ENCODE measurements at places on chromosomes 11 and 22. TPM values are rescaled to one million over a fixed set of nuclear protein-coding genes. Genes with fewer than 3 reads are reported as not detected.

The IPO7 gene
- 189 TPM for total RNA-seq

The BRD1 gene
- total RNA-seq, result 32.3 TPM

The PNPLA3 gene
- not detected for total RNA-seq

The LIPT2 gene
- total RNA-seq, result 3.2 TPM

The VPREB1 gene
- not detected for total RNA-seq

GRCh38 chr11:18397921-18398320, 3.6 kb downstream of the LDHA start:
- no peak for DNase-seq

GRCh38 chr22:44807232-44807631, 54.9 kb downstream of the ARHGAP8 start:
- no peak for DNase-seq

GRCh38 chr11:40119661-40120060, 1339.8 kb downstream of the LRRC4C start:
- DNase-seq, result no peak

- DNase-seq, result no peak
Measured at GRCh38 chr11:75035911-75036565, 47.3 kb downstream of the NEU3 start.

- DNase-seq, result no peak
Measured at GRCh38 chr11:78223320-78223954, 34.7 kb downstream of the USP35 start.

GRCh38 chr11:119627286-119627685, 101.7 kb downstream of the NECTIN1 start:
- no peak for DNase-seq

DNA sequence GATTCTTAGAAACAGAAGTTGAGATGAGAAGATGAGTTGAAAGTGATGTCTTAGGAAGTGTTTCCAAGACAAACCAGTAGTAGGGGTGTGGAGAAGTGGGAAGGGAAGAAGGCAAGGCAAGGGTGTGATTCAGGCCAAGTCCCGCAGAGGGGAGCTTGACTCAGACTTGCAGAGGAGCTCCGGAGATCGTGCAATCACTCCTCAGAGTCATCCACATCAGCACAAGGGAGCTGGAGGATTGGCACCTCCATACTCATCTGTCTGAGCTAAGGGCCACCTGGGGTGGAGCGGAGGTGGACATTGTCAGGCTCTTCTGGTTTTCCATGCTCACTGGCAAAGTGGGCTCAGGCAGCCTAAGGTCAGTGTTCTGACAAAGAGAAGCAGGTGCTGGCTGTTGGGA, 44.4 kb downstream of the CHRDL2 start:
- DNase-seq, result no peak
